NCI-H1694 treated with DMSO at 0.1 percent for 48 hours (cell line): ENCODE measurements at places on chromosomes 1 and 21.
A peak's percentile ranks its signal among the peaks of the same experiment; 100 is the strongest.

DNA sequence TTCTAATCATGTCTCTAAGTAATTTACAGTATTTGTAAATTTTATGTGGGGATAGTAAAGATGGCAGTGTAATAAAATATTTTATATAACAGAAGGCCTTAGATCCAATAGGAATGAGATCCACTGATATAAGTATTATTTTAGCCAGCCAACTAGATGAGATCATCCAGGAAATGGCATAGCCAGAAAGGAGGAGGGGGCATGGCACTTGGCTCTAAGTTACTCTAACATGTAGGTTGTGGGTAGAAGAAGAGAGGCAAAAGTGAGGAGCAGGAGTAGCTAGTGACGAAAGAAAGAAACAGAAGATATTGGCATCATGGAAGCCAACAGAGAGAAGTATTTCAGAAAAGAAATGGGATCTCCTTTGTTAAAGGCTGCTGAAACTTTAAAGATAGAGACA is 426.1 kb downstream of the PTPRC start:
- DNase-seq = no peak

DNA sequence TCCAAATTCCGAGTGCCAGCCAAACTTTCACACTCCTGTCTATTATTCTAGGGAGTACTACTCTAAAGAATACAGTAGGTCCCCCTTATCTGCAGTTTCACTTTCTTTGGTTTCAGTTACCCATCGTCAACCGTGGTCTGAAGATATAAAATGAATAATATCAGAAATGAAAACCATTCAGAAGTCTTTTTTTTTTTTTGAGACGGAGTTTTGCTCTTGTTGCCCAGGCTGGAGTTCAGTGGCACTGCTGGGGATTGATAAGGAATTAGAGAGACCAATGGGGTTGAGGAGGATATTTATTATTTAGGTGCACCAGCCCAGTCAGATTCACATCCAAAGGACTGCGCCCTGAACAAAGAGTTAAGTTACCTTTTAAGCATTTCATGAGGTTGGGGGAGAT is 52.9 kb upstream of the SRSF10 start:
- no peak for DNase-seq

GRCh38 chr1:1082239-1082775 is 8.2 kb upstream of the RNF223 start:
- no peak for DNase-seq

GRCh38 chr1:22872981-22873664 is 99.5 kb downstream of the LACTBL1 start:
- DNase-seq = no peak

DNA sequence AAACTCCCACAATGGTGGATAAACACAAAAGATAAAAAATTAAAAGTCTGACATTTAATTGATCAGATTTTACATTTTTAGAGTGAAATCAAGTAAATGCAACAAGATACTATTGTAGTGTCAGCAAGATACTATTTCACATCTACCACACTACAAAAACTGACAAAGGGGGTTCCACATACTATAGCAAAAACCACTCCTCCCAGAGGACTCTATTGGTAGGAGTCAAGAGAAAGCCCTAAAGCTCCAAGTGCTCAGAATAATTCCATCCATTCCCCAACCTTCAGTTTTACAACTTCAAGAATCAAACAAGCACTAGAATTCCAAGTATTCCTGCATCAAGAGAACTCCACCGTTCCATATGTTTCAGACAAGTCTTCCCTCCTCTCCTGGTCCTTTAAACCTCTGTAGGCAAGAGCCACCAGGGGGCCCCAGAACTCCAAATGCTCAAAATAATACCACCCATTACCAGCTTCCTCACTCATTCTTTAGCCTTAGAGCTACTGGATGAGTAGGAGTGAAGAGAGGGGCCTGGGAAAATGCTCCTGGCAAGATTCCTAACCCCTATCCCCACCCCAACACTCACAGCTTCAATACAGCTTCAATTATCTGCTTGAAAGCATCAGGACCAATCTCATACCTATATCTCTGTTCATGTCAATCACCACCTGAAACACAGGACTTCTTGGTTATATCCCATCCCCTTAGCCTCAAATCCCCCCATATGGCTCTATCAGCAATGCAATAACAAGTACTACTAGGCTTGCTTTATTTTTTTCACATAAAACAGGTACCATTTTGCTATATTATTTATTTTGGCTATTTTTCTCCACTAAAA is 9.9 kb downstream of the TOR1AIP2 start:
- DNase-seq = peak; percentile 65

DNA sequence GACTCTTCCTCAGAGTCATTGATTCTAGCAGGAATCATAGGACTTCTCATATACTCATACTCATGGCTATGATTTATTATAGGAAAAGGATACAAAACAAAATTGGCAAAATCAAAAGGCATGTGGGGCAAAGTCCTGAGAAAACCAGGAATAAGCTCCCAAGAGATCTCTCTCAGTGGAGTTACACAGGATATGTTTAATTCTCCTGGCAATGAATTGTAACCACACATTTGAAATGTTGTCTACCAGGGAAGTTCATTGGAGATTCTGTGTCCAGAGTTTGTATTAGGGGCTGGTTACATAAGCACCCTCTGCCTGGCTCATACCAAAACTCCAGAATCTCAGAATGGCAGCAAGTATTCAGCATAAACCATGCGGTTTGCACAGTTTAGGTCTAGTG is 63.9 kb downstream of the ADAMTS1 start:
- DNase-seq = no peak

GRCh38 chr1:245690946-245691541 is 536.3 kb downstream of the KIF26B start:
- no peak for DNase-seq

- DNase-seq = no peak
Observed at GRCh38 chr1:111961016-111961415, 28.5 kb downstream of the KCND3 start.

- DNase-seq = peak; percentile 87
Observed at GRCh38 chr1:110212169-110213142, 2.3 kb downstream of the KCNC4 start.

DNA sequence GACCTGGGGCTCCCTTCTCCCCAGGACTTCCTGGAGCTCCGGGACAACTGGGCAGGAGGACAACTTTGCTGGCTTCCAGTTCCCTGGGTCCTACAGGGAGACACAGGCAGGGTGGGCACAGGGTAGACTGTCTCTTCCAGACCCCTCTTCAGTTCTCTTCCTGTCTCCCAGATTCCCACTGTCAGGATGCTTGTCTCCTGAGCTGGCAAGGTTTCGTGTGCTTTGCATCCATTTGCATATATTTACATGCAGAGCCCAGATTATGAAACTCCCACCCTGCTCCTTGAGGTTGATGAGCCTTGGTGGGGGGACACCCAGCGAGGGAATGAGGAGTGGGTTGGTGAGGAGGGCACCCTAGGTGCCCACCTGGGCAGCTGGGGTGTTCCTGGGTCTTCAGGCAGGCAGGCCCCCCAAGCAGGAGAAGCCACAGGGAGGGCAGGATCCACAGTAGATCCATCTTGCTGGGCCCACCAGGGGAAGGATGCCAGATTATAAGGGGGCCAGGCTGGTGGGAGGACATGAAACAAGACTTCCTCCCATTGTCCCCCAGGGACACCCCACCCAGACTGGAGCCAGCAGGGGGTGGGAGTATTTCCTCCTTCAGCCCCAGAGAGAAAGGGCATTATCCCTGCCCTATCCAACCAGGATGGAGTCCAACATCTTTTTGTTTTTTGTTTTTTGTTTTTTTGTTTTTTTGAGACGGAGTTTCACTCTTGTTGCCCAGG is at the start of gene FCN3:
Gene FCN3, minus strand, starts transcription at position 463 of the 725 bp plus-strand sequence. Its CDS starts 6 bp downstream, at position 457.
- DNase-seq = no peak

- DNase-seq = no peak
Observed at GRCh38 chr21:37176716-37177115, 90.4 kb downstream of the VPS26C start.
